ENCODE measurements at places on chromosomes 7 and 10.

DNA sequence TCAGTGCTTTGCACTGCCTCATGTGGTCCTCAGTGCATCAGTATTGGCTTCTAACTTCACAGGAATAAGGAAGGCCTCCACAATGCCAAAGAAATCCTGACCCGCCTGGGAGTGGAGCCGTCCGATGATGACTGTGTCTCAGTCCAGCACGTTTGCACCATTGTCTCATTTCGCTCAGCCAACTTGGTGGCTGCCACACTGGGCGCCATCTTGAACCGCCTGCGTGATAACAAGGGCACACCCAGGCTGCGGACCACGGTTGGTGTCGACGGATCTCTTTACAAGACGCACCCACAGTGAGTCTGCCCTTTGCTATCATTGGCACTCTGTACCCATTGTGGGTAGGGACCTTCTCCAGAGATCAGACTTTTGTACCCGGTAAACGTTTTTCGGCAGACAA lies 36.9 kb downstream of the TACR2 start:
- no peak for DNase-seq

DNA sequence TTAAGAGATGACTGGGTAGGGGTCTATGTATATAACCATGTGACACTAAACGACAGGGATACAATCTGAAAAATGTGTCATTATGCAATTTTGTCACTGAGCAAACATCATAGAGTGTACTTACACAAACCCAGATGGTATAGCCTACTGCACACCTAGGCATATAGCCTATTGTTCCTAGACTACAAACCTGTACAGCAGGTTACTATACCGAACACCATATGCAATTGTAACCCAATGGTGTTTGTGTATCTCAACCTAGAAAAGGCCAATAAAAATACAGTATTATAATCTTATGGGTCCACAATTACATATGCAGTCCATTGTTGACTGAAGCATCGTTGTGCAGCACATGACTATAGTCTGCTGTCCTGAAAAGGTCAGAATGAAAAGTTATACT lies 22.9 kb downstream of the STRIP2 start:
- DNase-seq = no peak

DNA sequence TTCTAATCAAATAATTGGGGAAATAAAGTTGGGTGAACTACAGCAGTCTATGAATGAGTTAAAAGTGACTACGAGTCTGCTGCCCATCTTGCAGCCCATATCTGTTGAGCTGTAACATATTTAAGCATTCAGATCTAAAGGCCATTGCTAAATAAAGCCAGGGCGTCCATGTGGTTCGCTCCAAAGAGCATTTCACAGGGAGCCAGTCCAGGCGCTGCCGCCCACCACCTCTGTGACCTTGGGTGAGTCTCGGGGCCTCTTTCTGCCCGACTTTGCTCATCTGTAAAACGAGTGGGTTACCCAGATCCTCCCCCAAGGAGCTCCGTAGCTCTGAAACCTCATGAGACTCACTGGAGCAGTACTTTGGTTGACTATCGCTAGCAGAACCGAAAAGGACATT lies 223.1 kb downstream of the CUX1 start:
- no peak for DNase-seq

- DNase-seq = no peak
Measured at GRCh38 chr7:151082141-151083070, 887 bp downstream of the TMUB1 start.

- no peak for DNase-seq
Measured at GRCh38 chr7:148458263-148458662, 132.3 kb upstream of the C7orf33 start.

GRCh38 chr10:71040343-71040742 lies 152.0 kb upstream of the PCBD1 start:
- no peak for DNase-seq

DNA sequence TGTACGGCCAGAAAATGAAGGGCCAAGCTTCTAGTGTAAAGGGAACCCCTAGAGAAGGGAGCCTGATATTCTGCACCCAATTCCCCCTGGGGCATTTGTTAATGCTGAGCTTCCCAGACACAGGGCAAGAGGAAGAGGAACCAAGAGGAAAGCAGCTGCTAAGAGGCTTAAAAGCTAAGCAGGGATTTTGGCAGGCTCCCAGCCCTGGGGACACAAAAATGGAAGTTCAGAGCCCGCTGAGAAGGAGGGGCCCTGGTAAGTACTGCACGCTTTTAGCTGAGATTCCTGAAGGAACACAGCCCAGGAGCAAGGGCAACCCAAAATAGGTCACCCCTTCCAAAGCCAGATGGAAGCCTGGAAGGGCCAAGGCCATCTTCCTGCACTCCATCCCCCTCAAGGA lies 387.3 kb upstream of the MGMT start:
- DNase-seq = no peak

- no peak for DNase-seq
Measured at GRCh38 chr7:42934291-42934690, 2.1 kb downstream of the MRPL32 start.

GRCh38 chr7:121913947-121914675 lies 41.1 kb downstream of the PTPRZ1 start:
- no peak for DNase-seq

- DNase-seq = no peak
Measured at GRCh38 chr7:93559639-93560491, 14.7 kb downstream of the CALCR start.

- DNase-seq = no peak
Measured at GRCh38 chr7:99808766-99809165, 19.0 kb upstream of the CYP3A43 start.

DNA sequence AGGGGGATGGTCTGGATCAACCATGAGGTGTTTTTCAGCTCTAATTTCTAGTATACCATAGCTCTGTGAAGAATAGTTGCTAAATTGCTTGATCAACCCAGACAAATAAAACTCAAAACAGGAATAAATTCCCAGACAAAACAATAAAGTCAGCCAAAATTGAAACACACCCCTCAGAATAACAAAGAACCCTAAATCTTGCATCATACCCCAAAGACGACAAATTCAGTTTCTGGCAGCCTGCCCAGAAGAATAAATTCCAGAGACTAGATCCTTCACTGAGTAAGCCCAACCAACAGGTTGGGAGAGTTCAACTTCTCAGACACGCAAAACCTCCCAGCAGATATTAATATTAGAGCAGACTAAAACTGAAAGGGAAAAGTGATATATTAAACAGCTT lies 11.2 kb upstream of the SEM1 start:
- DNase-seq = no peak

DNA sequence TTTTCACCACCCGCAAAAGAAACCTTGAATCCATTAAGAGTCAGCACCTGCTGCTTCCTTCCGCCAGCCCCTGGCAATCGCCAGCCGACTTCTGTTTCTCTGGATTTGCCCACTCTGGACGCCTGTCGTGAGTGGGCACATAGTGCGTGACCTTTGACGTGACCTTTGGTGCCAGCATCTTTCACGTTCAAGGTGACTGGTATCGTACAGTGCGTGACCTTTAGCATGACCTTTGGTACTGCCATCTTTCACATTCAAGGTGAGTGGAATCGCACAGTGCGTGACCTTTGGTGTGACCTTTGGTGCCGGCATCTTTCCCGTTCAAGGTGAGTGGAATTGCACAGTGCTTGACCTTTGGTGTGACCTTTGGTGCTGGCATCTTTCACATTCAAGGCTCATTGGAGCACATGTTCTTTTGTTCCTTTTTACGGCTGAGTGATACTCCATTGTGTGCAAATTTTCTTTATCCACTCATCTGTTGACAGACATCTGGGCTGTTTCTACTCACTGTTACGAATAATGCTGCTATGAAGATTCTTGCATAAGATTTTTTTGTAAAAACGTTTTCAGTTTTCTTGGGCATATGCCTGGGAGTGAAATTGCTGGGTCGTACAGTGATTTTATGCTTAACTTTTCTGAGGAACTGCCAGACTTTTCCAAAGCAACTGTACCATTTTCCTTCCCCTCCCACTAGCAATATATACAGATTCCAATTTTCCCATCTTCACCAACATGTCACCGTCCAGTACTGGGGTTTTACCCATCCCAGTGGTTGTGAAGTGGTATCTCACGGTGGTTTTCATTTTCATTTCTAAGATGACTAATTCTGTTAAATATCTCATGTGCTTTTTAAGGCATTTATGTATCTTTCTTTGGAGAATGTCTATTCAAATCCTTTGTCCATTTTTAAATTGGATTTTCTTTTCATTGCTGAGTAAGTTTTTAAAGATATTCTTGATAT lies 145.3 kb downstream of the DIP2C start:
- no peak for DNase-seq

- DNase-seq = no peak
Measured at GRCh38 chr10:59896191-59896590, 10.2 kb downstream of the CCDC6 start.

DNA sequence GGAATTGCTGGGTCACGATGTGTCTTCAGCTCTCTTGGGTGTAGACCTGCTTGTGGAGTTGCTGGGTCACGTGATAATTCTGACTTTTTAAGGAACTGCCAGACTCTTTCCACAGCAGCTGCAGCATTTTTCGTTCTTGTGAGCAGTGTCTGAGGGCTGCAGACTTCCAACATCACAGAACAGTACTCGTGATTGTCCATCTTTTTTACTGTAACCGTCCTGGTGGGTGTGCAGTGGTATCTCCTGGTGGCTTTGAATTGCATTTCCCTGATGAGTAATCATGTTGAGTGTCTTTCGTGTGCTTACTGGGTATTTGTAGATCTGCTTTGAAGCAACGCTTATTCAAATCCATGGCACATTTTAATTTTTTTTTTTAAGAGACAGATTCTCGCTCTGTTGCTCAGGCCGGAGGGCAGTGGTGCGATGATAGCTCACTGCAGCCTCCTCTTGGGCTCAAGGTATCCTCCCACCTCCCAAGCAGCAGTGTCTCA lies 22.7 kb downstream of the INPP5A start:
- DNase-seq = no peak

DNA sequence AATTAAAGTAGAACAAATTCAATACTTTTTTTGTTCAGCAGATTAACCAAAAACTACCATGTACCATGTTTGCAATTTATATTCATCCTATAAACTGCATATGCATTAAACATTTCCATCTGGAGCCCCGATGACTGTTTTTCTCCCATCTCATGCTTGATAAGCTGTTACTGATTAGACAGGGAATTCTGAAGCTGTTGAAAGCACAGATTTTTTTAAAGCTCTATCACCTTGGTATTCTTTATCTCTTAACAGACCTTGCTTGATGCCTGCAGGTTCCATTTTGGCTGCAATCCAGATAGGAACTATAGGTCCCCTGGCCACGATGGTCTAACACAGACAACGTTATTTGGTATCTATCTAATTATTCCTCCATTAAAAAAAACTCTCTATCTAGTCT lies 961.7 kb downstream of the CNTNAP2 start:
- no peak for DNase-seq

- peak; percentile 32 for DNase-seq
Measured at GRCh38 chr10:11986593-11987216, 55.9 kb downstream of the UPF2 start.

DNA sequence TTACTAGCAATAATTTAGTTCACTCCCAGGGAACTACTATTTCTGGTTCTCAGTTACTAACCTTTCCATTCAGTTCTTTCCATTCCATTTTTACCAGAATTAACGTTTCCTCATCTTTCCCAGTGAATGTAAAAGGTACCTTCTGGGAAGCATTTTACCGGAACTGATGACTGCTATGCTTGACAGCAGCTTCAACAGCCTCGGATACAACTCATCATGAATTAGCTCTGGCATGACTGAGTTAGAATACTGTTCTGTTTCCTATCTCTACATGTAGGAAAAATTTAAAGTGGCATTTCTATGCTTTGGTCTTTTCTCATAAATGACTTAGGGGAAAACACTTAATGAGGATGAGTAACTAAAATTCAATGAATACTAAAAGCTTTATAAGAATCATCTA lies 18.6 kb downstream of the TAS2R41 start:
- DNase-seq = no peak

DNA sequence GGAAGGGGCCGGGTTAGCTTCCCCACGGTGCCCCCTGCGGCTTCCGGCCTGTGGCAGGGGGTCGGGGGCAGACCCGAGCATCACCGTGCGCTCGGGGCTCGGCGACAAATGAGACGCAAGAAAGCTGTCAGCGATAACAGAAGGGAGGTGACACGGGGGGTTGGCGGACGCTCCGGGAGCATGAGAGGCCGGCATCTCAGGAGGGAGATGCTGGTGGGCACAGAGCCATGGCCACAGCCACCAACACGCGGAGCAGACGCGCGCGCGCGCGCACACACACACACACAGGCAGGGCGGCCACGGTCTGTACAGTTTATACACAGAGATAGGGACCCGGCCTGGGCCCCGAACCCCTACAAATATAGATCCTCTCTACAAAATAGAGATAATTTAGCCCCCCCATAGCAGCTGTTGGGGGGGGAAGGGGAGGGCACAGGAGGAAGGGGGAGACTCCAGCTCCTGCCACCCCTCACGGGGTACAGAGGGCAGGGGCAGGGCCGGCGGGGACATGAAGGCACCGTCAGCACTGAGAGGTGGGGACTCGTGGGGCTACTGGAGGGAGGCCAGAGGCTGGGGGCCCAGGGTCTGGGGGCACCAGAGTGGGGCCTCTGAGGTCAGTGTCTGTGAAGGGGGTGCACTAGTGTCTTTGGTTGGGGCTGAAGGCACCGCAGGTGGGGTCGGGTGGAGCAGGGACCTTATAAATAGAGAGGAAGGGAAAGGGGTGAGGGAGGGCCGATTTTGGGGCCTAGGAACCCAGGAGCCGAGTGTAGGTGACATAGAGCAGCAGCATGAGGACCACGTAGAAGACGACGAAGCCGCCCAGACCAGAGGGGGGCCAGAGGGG lies 884 bp upstream of the SAP25 start:
- DNase-seq = no peak

DNA sequence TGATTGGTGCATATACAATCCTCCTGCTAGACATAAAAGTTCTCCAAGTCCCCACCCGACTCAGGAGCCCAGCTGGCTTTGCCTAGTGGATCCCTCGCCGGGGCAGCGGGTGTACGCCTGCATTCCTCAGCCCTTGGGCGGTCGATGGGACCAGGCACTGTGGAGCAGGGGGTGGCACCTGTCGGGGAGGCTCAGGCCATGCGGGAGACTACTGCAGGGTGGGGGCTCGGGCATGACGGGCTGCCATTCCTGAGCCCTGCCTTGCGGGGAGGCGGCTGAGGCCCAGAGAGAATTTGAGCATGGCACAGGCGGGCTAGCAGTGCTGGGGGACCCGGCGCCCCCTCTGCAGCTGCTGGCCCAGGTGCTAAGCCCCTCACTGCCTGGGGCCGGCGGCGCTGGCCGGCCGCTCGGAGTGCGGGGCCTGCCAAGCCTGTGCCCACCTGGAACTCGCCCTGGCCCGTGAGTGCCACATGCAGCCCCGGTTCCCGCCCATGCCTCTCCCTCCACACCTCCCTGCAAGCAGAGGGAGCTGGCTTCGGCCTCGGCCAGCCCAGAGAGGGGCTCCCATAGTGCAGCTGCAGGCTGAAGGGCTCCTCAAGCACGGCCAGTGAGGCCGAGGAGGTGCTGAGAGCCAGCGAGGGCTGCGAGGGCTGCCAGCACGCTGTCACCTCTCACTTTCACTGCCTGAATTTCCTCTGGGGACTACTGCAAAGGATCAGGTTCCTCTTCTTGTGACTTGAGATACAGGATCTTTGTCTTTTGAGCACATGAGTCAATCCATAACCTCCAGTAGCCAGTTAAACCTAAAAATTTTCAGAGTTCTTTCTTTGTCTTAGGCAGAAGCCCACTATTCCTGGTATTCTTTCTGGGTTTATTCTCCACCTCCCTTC lies 25.1 kb upstream of the ELOVL3 start:
- DNase-seq = no peak
